Muscle of leg (tissue), 16 donors: ENCODE measurements at places on chromosomes 7 and 10. TPM values are rescaled to one million over a fixed set of nuclear protein-coding genes. Genes with fewer than 3 reads are reported as not detected.

The CDHR3 gene
- 22.5 TPM for polyA plus RNA-seq

The EN2 gene
- 0.93 TPM for polyA plus RNA-seq

GRCh38 chr7:77536413-77537135, 521 bp upstream of the PTPN12 start:
- DNase-seq: peak; percentile 99

The ZNF777 gene
- 11.5 TPM for polyA plus RNA-seq

The NKX2-3 gene
- polyA plus RNA-seq: 0.16 TPM

The ITGA8 gene
- 7.0 TPM for polyA plus RNA-seq
